ENCODE measurements at places on chromosomes 3 and 15. TPM values are rescaled to one million over a fixed set of nuclear protein-coding genes. Genes with fewer than 3 reads are reported as not detected.

CLDN16 gene
- total RNA-seq: not detected

- DNase-seq: peak; percentile 43
These were observed 54.3 kb downstream of the GSK3B start for GRCh38 chr3:120039642-120040610.

GRCh38 chr15:57878573-57878972 is 172.1 kb downstream of the POLR2M start:
- DNase-seq: peak; percentile 61

MESP2 gene
- not detected for total RNA-seq

DNA sequence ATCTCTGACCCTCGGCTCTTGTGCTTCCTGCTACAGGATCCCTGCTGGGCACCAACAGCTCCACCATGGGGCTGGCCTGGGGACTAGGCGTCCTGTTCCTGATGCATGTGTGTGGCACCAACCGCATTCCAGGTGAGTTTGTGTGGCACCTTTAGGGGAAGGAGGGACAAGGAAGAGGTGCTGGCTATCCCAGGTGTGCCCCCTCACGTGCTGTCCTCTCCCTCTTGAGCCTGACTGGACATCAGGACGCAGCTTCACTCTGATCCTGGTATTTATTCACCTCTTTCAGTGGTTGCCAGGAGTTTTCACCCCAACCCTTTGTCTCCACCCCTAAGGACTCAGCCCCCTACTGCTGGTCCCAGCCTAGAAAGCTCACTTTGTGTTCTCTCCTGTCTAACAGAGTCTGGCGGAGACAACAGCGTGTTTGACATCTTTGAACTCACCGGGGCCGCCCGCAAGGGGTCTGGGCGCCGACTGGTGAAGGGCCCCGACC is 960 bp downstream of the THBS1 start:
- DNase-seq: peak; percentile 52

PAQR5 gene
- 5.3 TPM for total RNA-seq

GRCh38 chr15:40477642-40478327 is 7.0 kb downstream of the CHST14 start:
- no peak for DNase-seq

All from HT1080 (cell line).